ENCODE measurements at places on chromosomes 6 and 20.

- no peak for DNase-seq
Measured at GRCh38 chr6:41588111-41588510, 41.9 kb downstream of the FOXP4 start.

GRCh38 chr6:70221025-70221714 is 81.7 kb downstream of the COL9A1 start:
- DNase-seq, result peak; percentile 4

- no peak for DNase-seq
Measured at GRCh38 chr6:112389361-112389760, 42.2 kb downstream of the RFPL4B start.

GRCh38 chr20:9508240-9508661 is 6.1 kb upstream of the LAMP5 start:
- DNase-seq, result no peak

DNA sequence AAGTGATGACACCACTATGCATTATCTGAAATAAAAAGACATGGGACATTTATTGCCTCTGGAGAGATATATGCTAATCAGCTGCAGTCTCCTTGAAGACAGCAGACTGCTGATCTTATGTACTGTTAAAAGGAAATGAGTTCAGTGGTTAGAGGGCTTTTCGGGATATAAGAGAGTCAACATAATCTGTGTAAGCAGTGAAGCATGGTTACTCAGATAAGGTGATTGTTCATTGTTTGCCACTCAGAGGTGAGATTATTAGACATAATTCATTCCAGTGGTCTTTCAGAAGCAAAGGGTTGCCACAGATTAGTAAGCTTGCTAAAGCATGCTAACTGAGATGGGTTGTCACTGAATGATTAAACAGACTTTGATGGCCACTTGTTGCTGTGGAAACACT is 1450.7 kb upstream of the ADGRB3 start:
- no peak for DNase-seq

GRCh38 chr6:125197795-125198269 is 44.3 kb downstream of the TPD52L1 start:
- peak; percentile 71 for DNase-seq

DNA sequence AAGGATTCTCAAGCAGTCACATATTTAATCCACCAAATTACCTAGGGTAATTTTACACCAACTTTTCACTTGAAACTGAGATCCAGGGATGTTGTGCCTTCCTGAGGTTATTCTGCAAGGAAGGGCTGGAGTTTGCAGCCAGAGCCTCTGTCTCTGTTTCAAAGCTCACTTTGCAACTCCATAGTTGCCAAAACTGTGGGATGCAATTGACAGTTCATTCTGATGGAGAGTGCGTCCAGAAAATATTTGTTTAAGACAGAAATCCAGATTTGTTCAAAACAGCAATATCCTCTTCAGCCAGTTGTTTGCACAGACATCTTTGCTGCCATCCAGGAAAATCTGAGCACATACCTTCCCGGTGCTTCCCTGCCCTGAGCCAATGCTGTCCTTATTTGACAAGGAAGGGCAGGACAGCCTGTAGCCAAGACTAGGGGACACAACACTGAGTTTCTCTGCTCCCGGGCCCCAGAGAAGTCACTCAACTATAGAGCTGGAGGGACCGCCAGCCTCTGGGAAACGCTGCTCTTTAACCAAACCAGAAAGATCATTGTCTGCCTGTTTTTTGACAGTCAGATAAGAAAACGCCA is 297.4 kb downstream of the HIVEP2 start:
- no peak for DNase-seq

DNA sequence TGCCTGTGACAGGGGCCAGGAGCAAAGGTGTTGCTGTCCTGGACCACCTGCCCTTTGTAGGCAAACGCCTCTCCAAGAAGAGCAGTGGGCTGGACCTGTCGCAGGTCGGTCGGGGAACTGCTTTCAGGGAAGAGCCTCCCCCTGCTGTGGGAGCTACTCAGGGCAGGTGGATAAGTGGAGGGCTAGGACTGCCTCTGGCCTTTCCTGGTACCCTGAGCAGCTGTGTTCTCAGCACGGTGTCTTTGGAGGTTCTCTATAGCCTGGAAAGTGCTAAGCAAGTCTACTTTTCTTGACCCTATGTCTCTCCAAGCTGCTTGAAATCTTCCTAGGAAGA is 35.0 kb downstream of the BPIFB1 start:
- DNase-seq, result no peak

DNA sequence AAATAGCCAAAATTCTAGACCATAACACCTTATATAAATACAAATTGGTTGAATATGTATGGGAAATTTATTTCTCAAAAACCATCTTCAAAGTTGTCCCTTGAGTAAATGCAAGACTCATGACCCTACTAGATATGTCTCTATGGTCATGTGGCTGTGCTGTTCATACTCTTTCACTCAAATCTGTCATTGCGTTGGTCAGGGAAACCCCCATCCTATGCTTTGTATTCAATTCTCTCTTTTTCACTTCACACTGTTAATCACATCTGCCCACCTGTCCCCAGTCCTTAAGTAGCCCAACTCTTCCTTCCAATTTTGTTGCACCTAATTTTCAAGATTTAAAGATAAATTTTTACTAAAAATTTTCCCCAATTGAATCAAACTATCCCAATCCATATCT is 51.0 kb downstream of the RPS12 start:
- no peak for DNase-seq

- DNase-seq, result no peak
Measured at GRCh38 chr6:129453073-129453472, 256.9 kb downstream of the ARHGAP18 start.

DNA sequence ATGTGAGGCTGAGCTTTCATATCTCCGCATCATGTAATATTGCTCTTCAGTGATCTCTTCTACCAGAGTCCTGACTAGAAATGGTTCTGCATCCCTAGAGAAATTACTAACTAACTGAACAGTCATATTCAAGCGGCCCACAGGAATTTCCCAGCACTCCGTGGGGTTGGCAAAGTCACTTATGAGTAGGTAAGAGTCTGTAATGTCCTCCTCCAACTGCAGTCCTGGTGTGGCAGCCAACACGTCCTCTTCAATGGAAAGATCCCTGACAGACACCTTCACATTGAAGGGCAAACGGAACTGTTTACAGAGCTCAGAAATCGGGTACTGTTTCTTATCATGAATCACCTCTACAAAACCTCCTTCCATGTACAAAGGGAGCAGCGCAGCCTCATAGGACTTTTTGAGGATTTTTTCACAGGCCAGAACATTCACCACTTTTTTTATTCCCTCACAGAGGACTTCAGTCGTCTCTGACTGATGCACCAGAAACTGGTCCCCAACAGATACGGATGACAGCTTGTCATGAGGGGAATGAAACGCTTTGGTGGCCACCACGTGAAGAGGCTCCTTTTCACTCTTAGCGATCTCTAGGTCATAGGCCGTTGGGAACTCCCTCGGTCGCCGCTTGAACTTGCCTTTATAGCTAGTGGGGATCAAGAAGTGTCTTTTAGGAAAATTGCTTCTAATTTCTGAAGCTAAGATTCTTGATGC is 87.7 kb downstream of the THEMIS start:
- no peak for DNase-seq

DNA sequence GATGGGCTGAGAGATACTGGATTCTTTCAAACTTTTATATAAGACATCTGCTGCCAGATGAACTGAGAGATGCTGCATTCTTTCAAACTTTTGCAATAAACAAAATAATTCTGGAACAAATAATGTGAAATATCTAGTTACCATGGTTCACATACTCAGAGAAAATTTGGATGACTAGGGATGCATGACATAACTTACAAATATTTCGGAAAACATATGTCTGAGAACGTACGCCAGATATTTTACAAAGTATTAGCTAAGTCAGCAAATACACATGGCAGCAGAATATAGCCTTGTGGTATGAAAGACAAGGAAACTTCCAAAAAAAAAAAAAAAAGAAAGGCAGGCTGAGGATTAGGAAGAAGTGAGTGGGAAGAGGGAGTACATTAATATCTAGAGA is 113.3 kb upstream of the TRAF3IP2 start:
- DNase-seq, result no peak

GRCh38 chr20:10059006-10059405 is 24.2 kb downstream of the ANKEF1 start:
- no peak for DNase-seq

- DNase-seq, result no peak
Measured at GRCh38 chr6:166615059-166615770, 11.8 kb downstream of the RPS6KA2 start.

DNA sequence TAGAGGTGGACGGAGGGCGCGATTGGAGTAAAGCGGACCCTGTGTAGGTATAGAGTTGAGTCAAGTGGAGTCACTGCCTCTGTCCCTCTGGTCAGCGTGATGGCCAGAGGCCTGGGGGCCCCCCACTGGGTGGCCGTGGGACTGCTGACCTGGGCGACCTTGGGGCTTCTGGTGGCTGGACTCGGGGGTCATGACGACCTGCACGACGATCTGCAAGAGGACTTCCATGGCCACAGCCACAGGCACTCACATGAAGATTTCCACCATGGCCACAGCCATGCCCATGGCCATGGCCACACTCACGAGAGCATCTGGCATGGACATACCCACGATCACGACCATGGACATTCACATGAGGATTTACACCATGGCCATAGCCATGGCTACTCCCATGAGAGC is 479 bp downstream of the SLC39A7 start:
- no peak for DNase-seq
